ENCODE measurements at places on chromosomes 1 and 21.

DNA sequence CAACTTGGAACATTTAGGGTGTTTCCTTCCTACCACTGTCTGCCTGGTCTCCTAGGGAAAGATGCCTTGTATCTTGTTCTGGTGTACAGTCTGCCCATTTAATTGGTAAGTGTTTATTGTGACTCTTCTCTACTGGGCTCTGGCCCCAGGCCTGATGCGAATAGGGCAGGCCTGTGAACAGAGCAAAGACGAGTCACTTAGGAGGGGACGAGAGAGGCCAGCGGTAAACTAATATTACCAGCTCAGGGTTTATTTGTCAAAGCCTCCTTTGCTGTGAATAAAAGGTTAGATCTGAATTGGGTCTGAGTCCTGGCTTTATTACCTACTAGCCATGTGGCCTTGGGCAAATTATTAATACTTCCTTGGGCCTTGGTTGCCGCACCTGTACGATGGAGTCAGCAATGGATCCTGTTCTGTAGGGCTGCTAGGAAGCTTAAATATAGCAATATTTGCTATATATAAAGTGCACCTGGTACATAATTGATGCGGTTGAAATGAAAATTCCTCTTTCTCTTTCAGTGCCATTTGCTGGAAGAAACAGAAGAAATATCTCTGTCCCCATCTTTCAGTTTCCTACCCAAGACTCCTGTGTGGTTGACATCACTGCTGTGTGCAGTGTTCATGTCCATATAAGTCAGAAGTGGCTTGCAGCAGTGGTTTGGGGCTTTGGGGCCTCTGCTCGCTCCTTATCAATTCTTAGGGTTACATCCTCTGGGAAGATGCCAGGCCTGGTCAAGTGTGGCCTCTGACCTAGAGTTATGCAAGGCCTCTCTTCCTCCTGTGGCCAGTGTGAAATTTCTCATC, 32.4 kb downstream of the MAPKAPK2 start:
- DNase-seq, result no peak

GRCh38 chr1:212328248-212328647, 43.0 kb downstream of the PPP2R5A start:
- no peak for DNase-seq

GRCh38 chr1:154442006-154442740, 37.0 kb downstream of the IL6R start:
- no peak for DNase-seq

- DNase-seq, result no peak
Measured at GRCh38 chr1:8020032-8020431, 6.1 kb downstream of the ERRFI1 start.

DNA sequence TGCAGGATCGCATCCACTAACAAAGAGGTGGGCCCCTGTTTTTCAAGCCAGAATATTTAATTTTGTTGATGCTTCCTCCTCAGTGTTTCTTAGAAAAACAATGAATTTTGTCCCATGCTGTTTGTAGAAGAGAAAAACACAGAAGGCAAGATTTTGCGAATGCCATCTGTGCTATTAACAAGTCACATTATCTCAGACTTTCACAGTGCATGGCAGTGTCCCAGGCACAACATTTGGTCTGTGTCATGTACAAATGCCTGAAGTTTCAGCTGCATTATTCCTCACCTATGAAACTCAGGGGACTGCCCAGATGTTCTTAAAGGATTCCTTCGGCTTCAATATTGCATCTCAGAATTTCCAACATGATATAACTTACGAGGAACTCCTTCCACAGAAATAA, 99.6 kb upstream of the ZC3H11B start:
- DNase-seq, result no peak

DNA sequence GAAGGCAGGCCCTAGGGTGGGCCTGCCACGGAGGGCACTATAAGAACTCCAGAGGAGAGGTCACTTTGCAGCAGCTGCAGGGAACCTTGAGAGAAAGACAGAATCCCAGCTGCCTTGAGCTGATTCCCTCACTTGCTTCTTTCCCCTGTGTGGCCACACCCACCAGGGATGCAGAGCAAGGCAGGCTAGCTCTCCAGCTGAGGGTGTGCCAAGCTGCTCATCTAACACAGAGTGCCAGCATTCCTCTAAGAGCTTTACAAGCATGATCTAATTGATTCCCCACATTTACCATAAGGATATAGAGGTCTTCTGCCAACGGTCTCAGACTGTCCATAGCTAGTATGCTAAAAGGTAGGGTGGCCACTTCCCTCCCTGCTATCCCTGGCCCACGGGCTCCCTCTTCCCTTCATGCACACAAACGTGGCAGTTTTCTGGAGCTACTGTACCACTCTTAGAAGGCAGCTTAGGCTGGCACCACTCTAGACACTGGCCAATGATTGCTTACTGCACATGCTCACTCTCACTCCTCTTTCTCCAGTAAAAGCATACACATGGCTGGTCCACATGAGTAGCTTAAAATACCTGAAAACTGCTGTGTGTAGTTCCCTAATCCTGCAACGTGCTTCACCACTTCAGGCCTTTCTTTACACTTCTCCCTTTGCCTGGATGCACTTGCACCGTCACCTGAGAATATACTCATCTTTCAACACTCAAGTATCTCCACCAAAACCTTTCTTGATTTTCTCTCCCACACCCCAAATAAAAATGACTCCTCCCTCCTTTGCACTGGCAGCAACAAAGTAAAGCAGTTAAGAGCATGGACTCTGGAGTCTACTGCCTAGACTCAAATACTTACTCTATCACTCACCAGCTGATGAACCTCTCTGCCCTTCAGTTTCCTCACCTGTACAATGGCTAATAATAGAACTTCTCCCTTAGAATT, 57.7 kb downstream of the DMAP1 start:
- DNase-seq, result no peak

- no peak for DNase-seq
Measured at GRCh38 chr1:17360272-17360956, 11.6 kb upstream of the PADI6 start.

DNA sequence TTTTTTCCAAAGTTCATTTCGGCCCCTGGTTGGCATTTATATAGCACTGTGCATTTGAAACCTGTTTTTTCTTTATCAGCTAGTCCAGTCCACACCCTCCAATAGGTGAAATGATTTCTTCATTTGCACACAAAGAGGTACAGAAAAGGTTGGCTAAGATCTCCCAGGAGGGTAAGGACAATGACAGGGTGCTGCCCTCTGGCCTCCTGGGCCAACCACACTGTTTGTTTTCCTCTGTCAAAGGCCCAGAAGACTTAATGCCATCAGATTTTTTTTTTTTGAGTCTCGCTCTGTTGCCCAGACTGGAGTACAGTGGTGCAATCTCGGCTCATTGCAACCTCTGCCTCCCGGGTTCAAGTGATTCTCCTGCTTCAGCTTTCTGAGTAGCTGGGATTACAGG, 70.1 kb upstream of the EFHD2 start:
- no peak for DNase-seq

DNA sequence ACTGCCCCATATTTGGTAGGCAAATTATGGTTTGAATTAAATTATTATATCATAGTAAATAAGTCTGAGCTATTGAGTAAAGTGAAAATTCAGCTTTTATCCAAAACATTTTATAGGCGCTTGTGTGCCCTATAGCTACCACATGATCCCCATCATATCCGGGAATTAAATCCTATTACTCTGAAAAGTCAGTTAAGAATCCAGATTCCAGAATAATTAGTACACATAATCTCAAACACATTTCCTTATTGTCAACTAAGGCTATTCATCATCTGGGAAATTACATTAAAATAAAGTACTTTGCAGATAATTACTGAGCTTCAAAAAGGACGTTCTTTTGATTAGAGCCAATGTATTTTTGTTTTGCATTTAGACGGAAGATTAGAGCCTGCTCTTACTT, 72.3 kb downstream of the CTH start:
- no peak for DNase-seq

GRCh38 chr1:50940291-50940690, 19.8 kb downstream of the FAF1 start:
- no peak for DNase-seq

DNA sequence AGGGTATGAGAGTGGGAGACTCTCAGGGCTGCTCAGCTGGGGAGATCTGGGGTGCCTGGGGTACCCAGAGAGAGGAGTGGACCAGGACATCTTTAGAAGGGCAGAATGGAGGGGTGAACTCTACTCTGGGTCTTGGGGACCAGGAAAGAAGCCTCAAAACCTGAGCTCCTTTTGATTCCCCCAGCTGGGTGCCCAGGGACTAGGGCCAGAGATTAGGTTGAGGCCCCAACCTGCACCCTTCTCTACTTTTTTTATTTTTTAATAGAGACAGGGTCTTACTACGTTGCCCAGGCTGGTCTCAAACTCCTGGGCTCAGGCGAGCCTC, 1.9 kb downstream of the PDZK1IP1 start:
- no peak for DNase-seq
